ENCODE measurements at places on chromosomes 5 and 9.

DNA sequence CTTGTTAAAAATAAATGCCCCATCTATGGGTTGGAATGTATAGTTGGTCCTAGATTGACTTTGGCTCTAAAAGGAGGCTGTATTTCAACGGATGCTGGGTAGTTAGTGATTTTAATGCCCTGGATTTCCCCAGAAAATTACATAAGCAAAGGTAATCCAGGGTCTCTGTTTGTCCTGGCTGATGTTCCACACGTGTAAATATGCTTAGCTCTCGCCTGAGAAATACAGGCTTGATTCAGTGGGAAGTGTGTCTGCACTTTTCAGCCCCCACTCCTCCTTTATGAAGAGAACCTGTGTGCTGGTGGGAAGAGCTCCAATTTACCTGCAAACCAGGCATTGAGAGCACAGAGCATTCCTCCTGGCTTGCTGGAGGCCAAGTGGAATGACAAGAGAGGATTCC, 294.6 kb upstream of the CLINT1 start:
- no peak for DNase-seq

GRCh38 chr5:109305352-109305751, 104.4 kb downstream of the PJA2 start:
- no peak for DNase-seq

- DNase-seq, result no peak
These were observed 89.8 kb upstream of the RAD23B start for GRCh38 chr9:107193251-107193650.

DNA sequence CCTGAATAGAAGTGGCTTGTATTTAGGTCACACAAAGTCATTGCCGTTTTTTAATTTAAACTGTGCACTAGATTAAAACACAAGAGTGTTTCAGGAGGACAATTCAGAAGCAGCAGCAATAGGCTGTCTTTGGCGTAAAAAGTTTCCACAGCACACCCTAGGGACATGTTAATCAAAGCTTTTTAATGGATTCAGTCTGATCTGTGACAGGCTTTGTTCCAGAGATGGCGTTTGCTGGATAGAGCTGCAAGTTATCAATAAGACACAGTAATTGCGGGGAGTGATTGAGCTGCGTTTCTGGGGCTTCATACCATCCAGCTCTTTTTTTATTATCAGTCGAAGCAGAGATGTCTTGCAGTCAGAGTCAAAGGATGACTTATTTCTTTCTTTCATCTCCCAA, 300.3 kb downstream of the ZNF608 start:
- DNase-seq, result no peak

DNA sequence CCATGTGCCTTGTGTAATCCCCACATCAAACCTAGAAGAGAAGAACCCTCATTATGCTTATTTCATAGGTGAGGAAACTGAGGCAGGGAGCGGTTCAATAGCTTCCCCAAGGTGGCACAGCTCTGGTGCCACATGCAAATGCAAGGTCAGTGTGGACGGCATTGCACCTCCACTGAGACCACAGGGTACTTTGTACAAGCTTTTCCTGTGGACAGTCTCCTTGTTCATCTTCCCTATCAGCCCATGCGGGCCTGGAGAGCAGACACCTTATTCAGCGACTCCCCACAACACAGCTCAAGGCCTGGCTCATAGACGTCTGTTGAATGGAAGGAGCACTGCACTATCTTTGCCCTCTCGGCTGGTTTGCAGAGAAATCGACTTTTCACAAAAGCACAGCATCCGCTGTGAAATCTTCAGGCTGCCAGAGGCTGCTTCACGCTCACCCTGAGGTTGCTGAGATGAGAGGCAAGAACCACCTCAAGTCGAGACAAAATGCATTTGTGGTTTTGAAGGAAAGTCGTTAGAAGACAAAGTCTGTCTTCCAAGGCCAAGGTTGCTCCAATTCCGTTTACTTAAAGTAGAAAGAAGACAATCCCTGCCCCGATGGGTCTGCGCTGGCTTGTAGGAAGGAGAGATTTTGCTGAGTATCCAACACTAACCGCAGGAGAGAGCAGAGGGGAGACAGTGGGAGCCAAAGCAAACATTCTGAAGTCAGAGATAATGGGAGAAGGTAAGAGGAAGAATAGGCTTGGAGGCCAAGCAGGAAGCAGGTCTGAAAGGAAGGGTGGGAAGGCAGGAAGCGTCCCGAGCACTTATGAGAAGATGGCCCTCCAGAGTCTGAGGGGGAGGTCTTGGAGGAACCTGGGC, 34.2 kb upstream of the STRBP start:
- no peak for DNase-seq

DNA sequence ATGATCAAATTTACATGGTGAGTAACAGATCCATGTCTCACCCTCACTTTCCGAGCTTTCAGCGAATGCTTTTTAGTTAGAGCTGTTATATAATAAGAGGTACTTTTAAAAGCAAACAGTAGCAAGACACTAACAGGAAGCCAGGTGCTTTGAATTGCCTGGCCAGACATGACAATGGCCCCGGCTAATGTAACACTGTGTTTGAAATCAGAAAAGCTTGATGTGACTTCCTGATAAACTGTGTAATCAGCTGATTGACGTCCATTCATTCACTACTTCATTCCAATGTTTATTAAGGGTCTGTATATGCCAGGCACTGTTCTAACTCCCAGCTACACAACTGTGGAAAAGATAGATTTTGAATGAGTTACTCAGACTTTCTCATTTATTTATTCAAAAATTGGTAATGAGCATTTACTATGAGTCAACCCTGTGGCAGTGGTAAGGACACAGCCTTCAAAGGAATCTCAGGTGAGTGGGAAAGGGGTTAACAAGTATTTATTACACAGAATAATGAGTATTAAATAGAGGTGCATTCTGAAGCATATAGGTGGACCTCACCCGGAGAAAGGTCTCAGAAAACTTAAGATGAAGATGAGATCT, 26.6 kb downstream of the DPYSL3 start:
- DNase-seq, result no peak

GRCh38 chr5:14908172-14908571, 36.6 kb upstream of the ANKH start:
- no peak for DNase-seq
